ENCODE measurements at places on chromosomes 3 and 15. TPM values are rescaled to one million over a fixed set of nuclear protein-coding genes. Genes with fewer than 3 reads are reported as not detected.

- DNase-seq, result no peak
Measured at GRCh38 chr3:36777424-36778218, 13.3 kb upstream of the DCLK3 start.

DNA sequence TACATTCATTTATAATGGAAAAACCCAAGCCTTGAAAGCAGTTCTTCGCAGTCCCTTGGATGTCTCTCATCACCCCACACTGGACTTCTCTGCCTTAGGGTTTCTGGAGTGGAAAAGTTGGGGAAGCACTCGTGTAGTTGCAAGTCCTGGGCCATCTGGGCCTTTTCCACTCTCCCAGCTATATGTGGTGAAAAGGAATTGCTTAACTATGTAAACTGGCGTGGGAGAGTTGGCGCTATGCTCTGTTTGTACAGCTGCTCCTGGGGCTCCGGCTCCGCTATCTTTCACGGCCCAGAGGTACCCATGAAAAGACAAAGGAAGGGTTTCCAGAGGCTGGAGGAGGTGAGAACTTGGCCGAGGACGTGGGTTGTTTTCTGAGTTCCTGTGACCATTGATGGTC is 81.1 kb upstream of the MYZAP start:
- peak; percentile 37 for DNase-seq

DNA sequence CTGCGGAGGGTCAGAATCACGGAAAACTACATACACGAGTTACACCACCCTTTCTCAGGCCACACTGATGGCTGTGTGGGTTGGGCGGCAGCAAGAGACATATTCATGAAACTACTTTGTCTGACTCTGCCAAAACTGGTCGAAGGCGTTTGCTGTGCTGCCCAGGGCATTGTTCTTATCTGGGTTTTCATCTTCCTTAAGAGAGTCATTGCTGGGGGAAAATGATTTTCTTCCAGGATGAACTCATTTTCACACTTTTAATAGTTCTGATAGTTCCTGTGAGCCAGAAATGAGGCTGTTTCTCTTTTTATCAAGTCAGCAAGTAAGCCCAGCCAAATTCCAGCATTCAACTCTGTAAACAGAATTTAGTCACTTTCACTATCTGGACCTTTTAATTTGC is 47.6 kb downstream of the TRIM71 start:
- DNase-seq, result peak; percentile 68

The CTXN2 gene
- not detected for total RNA-seq

The CTXND1 gene
- not detected for total RNA-seq

All from osteoblast (primary cell).